HT-29 (cell line): ENCODE measurements at places on chromosomes 5 and 9. TPM values are rescaled to one million over a fixed set of nuclear protein-coding genes. Genes with fewer than 3 reads are reported as not detected.

DNA sequence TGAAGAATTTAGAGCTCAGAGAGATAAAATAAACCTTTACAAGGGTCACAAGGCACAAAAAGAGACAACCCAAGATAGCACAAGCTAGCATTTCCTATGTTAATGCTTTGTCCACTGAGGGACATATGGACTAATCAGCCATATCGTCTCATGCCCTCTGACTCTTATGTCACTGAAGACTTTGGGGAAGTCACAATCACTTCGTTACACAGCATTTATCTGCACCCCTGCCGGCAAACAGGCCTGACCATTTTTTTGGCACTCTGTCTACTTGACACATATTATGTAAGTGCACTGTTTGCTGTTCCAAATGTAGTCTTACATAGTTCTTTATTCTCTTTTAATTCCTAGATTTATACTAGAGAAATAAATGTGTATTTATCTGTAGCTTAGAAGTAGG lies 13.9 kb upstream of the BNC2 start:
- no peak for DNase-seq

DNA sequence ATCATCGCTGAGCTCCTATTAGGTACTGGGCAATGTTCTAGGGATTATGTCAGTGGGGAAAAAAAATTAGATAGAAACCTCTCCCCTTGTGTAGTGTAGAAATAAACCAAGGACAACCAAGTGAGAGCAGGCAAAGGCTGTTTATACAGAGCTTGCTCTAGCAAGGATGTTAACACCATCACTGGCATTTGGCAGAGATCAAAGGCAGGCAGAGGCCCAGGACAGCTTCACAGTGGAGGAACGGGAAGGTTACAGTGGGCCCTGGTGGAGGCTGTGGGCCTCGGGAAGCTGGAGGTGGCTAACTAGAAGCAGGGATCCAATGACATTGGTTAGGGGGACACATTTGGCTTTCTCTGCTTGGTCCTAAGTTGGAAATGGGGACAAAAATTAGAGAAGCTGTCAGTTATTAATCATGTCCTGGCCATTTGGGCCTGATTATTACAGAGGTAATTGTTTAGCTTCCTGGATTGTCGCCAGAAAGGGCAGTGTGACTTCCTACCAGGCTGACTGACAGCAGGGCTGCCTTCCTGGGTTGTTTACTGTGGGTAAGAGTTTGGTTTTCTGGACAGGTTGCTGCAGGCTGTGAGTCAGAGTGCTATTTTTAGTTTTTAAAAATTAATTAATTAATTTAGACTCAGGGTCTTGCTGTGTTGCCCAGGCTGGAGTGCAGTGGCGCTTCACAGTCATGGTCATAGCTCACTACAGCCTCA lies 259.3 kb downstream of the ROR2 start:
- no peak for DNase-seq

C9orf153 gene
- total RNA-seq = 0.56 TPM in 1 of 2 replicates, not detected in the other

PPP3R2 gene
- not detected in 2 replicates for total RNA-seq

BAAT gene
- total RNA-seq = 0.28 and 0.57 TPM in 2 replicates

GRCh38 chr9:34230556-34230955 lies 51.7 kb downstream of the UBAP1 start:
- DNase-seq = no peak

CDH12 gene
- total RNA-seq = not detected in 2 replicates

SLCO6A1 gene
- not detected in 2 replicates for total RNA-seq

LCN2 gene
- total RNA-seq = 221 and 241 TPM in 2 replicates

- DNase-seq = no peak
These were observed 15.0 kb downstream of the FAM193B start for GRCh38 chr5:177539411-177539810.

- no peak for DNase-seq
These were observed 193.3 kb downstream of the SMC2 start for GRCh38 chr9:104287253-104287878.

GRCh38 chr5:68449380-68449779 lies 233.8 kb downstream of the PIK3R1 start:
- DNase-seq = no peak

DNA sequence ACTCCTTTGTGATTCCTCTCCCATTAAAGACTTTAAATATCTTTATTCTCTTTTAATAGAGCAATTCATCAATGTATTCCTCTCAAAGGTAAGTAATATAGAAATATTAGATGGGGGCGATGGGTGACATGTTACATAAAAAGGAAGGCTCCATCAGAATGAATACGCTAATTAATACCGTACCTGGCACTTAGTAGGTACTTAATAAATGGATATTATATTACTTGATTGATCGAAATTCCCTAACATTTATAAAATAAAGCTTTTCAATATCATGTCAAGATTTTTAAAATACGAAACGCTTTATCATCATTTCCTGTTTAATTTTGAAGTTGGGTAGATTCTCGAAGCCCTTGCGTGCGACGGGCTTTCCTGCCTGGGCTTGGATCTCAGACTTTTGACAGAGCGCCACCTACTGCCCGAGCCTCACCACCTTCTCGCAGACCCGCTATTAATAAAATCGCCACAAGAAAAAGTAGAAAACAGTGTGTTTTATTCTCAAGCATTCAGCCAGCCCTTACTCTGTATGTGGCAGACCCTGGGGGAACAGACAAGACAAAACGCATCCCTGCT lies 99.4 kb downstream of the C5orf15 start:
- peak; percentile 71 for DNase-seq

GRCh38 chr5:10635257-10635866 lies 71.5 kb downstream of the ANKRD33B start:
- no peak for DNase-seq

- DNase-seq = no peak
These were observed 21.9 kb downstream of the ANKH start for GRCh38 chr5:14849516-14850294.

DNA sequence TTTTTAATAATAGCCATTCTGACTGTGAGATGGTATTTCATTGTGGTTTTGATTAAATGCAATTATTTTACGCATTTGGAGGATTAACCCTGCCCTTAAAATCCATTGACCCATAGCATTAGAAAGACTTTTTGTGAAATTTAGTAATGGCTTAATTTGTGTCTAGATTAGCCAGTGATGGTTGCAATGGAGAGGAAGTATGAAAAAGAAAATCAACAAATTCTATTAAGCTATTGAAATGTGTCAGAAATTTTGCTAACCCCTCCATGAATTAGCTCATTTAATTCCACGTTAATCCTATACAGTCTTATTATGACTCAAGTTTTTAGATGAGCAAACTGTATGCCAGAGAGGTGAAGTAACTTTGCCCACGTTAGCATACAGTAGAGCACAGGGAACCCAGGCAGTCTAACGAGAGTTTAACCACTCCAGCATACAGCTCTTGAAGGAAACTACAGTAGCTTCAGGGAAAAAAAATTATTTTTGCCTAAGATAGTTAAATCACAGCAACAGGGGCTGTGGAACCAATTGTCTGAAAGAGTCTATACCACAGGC lies 158.2 kb upstream of the PPP2R2B start:
- no peak for DNase-seq

DNA sequence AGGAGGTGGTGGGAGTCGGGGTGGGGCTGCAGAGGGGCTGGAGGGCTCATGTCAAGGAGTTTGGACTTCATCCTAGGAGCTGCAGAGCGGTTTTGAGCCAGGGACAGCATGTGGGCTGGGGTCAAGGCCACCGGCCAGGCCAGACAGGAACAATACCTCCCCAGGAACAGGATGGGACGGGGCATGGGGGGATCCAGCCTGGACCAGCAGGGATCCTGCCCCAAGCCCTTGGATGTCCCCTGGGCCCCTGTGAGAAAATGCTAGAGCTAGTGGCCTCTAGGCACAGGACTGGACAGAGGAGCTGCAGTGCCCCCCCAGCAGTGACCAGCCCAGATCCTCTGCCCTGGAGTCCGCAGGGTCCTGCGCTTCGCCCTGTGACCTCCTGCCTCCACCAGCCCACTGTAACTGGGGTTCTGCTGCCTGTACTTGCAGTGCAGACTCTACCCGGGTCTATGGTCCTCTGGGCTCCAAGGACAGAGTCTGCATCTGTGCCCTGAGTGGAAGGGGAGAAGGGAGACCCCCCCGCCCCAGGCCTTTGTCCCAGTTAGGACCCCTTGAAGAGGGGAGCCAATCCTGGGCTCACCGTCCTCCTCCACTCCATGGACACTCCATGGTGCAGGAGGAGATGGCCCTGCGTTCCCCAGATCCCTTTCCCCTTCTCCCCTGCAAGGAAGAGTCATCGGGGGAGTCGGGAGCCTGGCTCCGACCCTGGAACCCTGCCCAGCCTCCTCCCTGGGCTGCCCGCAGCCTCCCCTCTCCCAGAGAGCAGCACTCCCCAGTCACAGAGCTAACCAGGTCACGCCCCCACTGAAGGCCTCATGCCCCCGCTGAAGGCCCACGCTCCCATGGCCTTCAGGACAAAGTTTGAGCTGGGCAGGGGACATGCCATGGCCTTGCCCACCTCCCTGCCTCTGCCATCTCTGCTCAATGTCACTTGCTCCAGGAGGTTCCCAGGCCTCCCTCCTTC lies 3.0 kb upstream of the MXD3 start:
- no peak for DNase-seq

DNA sequence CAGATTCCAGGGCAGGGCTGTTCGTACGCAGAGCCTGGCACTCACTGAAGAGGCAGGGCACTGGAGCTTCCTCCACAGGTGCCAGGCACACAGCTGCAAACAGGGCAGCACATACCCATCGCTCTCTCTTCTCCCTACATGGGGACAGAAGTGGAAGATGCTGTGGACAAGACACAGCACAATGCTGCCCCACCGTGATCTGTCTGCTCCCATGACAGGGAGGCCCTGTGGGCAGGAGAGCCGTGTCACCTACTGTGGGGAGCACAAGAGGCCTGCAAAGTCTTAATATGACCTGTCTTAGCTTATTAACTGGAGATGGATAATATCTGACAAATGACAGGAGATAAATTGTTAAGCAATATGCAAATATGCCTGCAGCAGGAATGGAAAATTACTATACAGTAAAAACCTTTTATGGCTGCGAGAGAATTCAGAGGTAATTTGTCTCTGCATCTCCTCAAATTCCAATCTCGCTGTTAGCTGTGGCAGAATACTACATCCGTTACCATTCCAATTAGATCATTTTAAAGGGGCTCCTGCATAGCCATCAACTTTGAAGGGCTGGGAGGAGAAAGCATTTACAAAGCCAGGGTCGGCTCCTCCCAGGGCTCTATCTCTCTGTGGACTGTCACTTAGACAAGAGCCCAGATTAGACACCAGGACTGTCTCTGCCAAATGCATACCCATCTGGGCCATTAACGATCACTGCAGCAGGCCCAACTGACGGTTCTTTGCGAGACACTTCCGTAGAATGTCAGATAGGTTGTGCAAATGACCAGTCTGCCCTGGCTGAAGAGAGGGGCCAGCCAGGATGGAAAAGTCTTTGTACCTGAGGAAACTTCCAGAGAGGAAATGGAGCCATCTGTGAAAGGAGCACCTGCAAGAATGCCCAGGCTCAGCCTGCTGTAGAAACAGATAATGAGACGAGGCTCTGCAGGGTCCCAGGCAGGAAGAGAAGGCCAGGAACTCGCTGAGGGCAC lies 90.7 kb upstream of the FSTL4 start:
- DNase-seq = no peak

GRCh38 chr5:95931079-95931833 lies 30.4 kb downstream of the ELL2 start:
- no peak for DNase-seq

- DNase-seq = peak; percentile 77
These were observed 13.0 kb upstream of the ABLIM3 start for GRCh38 chr5:149128023-149128875.

DNA sequence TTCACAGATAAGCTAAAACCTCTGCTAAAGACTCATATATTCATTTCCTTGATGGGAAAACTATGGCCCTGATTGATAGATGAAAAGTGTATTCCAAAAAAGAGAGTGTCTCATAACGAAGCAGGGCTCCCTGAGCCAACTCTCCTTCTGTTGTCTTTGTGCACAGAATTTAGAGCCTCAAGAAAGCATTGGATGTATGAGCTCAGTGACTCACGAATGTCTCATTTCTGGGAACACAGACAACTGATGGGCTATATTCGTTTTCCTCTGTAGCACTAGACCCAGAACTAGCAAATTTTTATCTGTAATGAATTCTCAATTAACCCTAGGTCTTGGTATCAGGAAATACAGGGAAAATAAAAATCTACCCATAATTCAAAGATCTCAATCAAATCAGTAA lies 88.4 kb downstream of the LMNB1 start:
- no peak for DNase-seq

DNA sequence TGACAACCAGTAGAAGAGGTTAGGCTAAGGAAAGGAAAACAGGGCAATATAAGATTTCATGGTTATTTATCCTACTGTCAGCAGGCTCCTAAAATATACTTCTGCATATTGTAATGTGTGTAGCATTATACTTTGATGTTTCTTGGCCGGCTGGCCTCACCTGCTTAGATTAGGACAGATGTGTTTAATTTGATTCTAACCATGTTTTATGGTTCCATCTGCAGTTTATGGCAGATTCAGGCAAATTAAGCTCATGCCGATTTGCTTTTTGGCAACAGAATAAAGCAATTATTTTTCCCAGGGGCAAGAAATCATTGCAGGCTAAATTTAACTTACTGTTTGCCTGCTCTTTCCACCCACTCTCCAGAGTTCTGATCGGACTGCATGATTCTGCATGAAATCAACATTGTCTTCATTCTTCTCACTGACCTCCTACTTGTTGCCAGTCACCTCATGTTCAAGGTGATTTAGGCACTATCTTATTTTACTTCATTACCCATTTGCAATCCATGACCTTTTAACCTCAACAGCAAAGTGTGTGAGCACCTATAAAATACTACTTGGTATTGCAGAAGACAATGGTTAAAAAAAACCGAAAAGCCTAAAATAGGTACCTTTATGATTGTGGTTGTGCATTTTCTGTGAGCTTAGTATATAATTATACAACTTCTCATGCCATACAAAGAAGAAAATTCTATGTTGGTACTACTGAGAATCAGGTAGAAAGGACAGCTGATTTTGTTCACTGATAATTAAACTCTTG lies 125.2 kb downstream of the EDIL3 start:
- DNase-seq = no peak

DNA sequence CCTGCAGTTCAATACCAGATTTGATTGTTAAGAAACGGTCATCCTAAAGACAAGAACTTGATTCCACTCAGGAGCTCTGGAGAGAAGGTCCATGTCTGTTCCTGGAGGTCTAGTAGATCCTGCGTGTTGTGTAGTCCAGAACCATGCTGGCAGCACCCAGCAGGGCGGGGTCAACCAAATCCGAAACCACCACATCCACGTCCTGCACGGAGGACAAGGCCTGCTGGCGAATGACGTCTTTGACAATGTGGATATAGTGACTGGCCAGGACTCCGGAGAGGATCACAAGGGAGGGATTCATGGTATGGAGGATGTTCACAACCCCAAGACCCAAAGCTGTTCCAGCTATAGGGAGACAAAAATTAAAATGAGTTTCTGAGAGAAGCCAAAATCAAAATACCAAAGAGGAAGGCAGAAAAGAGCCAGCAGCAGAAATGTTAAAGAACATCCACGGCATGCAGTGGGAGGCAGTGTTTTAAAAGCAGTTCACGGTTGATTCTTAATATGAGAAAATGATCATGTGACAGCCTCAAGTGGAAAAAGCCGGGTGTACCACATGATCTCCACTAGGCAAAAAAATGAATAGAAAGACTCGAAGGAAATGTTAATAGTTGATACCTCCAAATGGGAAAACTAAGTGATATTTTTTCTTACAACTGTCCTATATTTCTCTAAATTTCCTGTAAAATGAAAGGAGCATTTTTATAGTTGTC lies 26.7 kb downstream of the CLTA start:
- no peak for DNase-seq
